ENCODE measurements at places on chromosomes 2 and 18.

- DNase-seq = no peak
These were observed 7.0 kb upstream of the DRC1 start for GRCh38 chr2:26394694-26395093.

DNA sequence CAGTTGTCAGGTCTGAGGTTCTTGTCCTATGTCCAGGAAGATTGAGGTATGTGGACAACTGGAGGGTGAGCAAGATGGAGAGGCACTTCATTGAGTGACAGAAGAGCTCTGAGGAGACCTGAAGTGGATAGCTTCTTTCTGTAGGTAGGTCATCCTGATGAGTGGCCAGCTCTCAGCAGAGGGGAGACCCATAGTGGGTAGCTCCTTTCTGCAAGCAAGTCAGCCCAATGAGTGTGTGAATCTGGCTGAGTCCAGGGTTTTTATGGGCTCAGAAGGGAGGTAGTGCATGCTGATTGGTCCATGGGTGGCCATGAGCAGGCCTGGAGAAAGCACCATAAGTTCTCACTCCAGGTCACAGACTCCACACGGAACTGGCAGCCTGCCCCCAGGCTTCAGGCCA lies 92.6 kb upstream of the GALNT5 start:
- no peak for DNase-seq

GRCh38 chr2:177530561-177530960 lies 138.0 kb downstream of the AGPS start:
- DNase-seq = no peak

DNA sequence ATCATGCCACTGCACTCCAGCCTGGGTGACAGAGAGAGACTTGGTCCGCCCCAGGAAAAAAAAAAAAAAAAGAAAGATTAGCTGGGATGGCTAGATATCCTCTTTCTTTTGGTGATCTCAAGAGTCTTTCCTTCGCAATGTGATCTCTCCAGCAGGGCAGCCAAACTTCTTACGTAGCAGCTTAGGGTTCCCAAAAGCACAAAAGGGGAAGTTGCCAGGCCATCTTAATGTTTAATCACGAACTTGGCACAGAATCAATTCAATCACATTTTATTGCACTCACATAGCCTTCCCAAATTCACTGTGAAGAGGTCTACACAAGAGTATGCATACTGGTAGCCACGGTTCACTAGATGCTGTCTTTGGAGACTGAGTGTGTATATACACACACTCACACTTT lies 53.1 kb downstream of the VIL1 start:
- no peak for DNase-seq

GRCh38 chr18:39521164-39521563 lies 1955.6 kb upstream of the CELF4 start:
- no peak for DNase-seq

- DNase-seq = no peak
These were observed 73.7 kb upstream of the DNAJC10 start for GRCh38 chr2:182642328-182642727.

GRCh38 chr2:45812011-45812500 lies 160.6 kb downstream of the PRKCE start:
- no peak for DNase-seq

DNA sequence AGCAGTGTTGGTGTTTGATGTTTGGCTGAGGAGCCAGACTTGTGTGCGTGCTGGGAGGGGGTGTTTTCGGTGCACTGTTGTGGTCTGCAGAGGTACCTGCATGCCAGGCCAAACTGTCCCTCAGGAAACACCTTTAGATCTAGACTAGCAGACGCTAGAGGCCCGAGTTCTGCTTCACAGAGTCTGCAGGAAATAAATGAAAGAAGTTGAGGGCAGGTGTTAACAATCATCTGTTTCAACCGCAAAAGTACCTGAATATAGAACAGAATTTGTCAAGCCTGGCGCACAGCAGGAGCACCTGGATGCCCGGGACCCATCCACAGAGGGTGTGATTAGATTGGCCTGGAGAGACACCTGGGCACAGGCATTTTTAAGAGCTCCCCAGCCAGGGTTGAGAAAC lies 40.5 kb upstream of the REL start:
- no peak for DNase-seq

GRCh38 chr2:1487758-1488157 lies 74.5 kb downstream of the TPO start:
- no peak for DNase-seq

DNA sequence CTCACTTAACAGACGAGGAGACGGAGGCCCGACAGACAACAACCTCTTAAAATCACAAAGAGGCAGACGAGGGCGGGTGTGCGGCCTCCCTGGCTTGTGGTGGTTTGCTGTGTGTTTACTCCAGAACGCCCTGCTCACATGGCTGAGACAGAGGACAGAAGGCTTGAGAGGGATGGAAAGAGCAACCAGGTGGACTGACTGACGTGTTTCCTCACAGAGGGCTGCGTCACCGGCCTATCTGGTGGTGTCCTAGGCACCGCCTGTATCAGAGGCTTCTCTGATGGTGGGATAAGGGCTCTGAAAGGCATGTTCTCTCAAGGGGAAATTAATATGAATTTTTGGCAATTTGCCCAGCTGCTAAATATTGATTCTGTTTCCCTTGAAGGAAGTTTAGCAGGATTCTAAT lies 47.0 kb upstream of the RALBP1 start:
- DNase-seq = no peak

- DNase-seq = no peak
These were observed 64.4 kb downstream of the KLHL29 start for GRCh38 chr2:23449413-23449812.

Data from activated T-helper 1 cell treated with anti-CD3 and anti-CD28 coated beads, Interleukin-2, amount 50 U/mL, for 16 hours (primary cell).